ENCODE measurements at places on chromosomes 13 and 19.

GRCh38 chr13:94550062-94550738 is 45.8 kb downstream of the TGDS start:
- DNase-seq, result no peak

- DNase-seq, result peak; percentile 79
Observed at GRCh38 chr13:90447734-90448101, 899.8 kb upstream of the MIR17HG start.

- no peak for DNase-seq
Observed at GRCh38 chr13:113819731-113820715, 43.9 kb downstream of the GAS6 start.

DNA sequence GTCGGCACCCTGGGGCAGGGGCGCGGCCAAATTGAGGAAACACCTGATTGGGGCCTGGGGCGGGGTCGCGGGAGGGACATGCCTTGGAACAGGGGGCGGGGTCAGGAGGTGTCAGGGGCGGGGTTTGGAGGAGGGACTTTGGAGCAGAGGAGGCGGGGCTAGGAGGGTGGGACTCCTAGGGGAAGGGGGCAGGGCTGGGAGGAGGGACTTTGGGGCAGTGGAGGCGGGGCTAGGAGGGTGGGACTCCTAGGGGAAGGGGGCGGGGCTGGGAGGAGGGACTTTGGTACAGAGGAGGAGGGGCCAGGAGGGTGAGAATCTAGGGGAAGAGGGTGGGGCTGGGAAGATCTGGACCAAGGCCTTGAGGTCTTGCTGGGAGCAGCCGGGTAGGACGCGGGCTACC is 21.9 kb downstream of the GRIN2D start:
- peak; percentile 70 for DNase-seq

GRCh38 chr19:50876456-50876855 is 3.2 kb downstream of the KLK2 start:
- no peak for DNase-seq

DNA sequence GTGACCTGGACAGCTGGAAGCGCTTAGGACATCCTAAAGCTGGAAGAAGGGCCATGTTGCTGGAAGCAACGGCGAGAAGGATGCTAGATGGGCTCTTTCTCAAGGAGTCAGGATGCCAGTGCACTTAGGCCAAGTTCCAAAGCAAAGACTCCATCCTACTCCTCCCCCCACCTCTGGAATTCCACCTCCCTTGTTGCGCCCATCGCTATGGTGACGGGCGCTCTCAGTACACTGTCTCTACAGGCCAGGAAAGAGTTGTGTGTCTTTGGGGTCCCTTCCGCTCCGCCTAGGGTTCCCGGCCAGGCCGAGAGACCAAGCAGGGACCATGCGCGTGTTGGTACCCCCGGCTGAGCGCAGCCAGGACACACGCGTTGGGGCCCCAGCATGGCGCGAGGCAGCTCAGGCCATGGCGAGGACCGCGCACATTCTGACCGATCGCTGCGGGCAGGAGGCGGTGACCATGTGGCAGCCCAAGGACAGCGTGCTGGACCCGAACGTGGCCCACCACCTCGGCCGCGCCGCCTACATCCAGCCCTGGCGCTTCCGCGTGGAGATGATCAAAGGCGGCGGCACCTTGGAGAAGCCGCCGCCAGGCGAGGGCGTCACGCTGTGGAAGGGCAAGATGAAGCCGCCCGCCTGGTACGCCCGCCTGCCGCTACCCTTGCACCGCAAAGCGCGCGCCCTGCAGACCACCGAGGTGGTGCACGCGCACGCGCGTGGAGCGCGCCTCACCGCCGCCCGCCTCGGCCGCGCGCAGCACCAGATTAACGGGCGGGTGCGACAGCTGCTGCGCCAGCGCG is 31.0 kb upstream of the SLC1A6 start:
- no peak for DNase-seq

GRCh38 chr13:42524487-42525034 is 49.4 kb upstream of the TNFSF11 start:
- peak; percentile 19 for DNase-seq
